Brain microvascular endothelial cell (primary cell): ENCODE measurements at places on chromosomes 4 and X.

DNA sequence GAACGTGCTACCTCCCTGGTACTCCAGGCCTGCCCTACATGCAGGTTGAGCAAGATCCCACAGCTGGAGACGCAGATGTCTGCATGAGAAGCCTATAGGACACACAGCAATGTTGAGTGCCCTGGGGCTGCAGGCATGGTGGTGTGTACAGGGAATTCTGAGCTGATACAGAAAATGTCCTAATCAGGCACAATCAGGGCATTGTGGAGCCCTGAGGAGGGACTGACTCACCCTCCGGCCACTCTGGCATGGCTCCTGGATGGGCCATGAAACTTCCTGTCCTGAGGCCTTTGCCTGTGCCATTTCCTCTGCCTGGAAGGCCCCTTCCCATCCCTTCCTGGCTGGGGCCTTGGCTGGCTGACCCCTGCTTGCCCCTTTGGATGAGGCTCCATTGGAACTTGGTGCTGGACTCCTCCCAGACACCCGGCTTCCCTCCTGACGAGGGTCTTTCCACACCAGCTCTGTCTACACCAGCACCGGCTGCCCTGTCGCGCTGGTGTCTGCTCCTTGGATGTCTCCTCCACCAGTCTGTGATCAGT lies 16.7 kb upstream of the AFAP1 start:
- no peak for DNase-seq

DNA sequence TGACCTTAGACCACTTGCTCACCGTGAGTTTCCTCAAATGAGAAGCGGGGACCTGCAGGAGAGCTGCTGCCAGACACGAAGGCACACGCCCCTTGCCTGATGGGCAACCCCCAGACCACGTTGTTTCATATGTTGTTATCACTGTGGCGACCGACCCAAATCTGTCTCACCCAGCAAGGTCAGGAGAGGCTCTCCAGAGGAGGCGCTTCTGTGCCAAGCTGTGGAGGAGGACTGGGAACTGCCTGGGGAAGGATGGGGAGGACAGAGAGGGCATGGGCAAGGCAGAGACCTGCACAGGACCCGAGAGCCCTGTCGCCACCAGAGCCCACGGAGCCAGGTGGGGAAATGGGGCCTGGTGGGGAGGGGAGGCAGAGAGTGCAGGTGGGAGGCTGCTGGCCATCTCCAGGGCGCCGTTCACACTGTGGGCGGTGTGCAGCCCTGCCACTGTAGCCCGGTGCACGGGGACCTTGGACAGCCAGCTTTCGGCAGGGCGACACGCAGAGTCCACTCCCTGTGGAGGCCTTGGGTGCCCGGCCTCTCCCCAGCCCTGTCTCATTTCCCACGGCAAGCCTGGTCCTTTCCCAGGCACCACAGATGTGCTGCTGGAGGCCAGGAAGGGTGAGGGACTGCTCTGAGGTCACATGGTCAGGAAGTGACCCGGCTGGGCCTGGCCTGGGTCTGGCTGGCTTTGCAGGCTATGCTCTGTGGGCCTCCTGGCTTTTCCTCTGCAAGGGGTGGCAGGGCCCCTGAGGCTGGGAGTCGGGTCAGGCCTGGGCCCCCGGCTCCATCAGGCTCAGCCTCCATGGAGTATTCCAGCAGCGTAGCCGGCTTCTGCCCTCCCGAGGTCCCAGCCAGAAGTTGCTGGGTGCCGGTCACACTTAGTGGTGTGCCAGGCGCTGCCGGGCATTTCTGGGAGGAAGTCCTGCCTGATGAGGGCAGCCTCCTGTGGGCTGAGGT lies 3.2 kb downstream of the HTRA3 start:
- DNase-seq = no peak

- DNase-seq = no peak
Measured at GRCh38 chr4:10502717-10503116, 45.5 kb upstream of the ZNF518B start.

DNA sequence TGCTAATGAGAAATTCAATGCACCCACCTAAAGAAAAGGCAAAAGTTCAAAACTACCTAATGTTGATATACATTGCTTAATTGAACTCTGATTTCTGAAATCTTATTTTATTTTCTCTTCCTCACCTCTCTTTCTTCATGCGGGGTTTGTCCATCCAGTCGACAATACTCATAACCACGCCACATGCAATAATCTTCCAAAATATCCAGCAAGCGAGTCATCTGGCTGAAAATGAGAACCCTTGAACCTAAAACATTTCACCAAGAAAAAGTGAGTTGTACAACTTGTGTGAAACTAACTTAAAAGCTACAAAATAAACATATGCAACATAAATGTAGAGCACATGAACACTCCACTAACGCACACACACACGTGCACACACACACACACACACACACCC lies 26.7 kb downstream of the SMARCA1 start:
- no peak for DNase-seq

GRCh38 chr4:132572210-132572609 lies 576.9 kb upstream of the PCDH10 start:
- DNase-seq = peak; percentile 9

- DNase-seq = no peak
Measured at GRCh38 chr4:185966997-185967775, 101.8 kb upstream of the TLR3 start.

DNA sequence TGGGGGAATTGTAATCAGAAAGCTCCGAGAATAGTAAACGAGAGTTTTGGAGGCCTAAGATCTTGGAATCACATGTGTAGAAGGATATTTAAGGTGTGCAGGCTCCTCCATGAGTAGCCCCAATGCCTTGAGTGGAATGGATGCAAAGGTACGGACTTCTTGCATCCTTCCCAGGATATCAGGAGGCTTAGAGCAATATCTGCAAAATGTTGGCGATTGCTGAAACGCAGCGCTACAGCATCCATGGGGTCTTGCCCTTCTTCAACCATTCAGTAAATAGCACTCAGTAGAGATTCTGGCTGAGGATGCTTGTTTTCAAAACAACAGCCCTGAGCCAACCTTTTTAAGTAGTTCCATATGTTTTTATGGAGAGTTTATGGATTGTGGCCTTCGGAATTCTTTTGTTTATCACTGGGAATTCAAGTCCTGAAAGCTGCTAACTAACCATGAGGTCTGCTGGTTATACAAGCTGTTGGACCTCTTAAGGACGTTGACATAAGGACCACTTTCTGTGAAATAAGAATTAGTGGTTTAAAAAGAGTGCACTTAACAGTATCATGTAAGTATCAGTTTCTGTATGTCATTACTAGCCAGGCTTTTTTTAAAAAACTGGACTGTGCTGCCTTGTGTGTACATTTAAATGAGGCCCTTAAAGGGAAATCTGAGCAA lies 228.8 kb upstream of the PGRMC2 start:
- no peak for DNase-seq

GRCh38 chr4:47721485-47721884 lies 116.4 kb downstream of the CORIN start:
- DNase-seq = no peak

DNA sequence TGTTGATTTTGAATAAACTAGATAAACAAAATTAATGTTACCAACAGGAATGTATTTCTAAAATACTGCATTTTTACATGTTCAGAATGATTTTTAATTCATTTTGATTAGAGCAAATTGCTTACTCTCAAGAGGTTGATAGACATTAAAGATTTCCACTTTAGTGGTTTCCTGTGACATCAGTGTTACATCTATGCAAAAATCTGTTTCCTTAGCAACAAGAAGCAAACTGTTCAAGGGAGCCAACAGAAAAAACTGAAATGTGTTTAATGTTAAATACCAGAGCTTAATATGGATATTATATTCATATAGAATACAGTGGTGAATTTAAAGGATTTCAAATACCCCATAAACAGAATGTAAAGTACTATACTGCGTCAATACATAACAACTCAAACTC lies 277.8 kb downstream of the GABRG1 start:
- no peak for DNase-seq

- no peak for DNase-seq
Measured at GRCh38 chrX:119189595-119189994, 46.5 kb upstream of the PGRMC1 start.

GRCh38 chrX:83845397-83845796 lies 15.5 kb upstream of the CYLC1 start:
- peak; percentile 2 for DNase-seq

DNA sequence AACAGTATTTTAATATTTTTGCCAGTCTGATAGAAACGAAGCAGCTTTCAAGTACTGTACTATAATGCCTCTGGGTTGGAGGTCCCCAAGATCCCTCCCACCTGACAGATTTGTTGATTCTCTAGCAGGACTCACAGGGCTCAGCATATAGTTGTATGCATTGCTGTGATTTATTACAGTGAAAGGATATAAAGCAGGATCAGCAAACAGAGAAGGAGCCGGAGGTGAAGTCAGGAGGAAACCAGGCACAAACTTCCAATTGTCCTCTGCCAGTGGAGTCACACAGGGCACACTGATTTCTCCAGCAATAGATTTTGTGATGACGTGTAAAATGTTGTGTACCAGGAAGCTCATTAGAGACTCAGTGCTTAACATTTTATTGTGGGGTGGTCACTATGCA lies 19.0 kb downstream of the USP53 start:
- no peak for DNase-seq

DNA sequence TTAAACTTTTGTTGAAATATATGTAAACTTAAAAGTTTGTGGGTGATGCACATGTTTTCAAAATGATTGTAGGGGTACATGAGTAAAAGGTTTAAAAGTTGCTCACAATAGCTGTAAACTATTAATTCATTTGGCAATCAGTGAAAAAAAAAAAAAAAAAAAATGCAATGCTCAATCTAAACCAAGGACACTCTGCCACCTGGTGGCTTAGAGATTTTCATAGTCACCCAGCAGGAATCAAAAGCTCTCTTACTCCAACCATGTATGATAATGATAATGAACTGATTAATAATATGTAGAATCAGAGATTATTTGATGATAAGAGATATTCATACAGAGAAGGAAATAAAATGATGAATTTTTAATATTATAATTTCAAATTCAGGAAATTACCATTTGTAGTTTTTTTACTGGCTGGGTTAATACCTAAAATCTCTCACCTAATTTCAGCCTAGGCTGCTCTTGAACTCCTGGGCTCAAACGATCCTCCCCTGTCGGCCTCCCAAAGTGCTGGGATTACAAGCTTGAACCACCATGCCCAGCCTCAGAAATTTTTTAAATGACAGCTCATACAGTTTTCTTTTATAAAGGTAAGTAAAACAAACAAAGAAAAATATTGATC lies 46.9 kb upstream of the SLC25A4 start:
- peak; percentile 33 for DNase-seq

DNA sequence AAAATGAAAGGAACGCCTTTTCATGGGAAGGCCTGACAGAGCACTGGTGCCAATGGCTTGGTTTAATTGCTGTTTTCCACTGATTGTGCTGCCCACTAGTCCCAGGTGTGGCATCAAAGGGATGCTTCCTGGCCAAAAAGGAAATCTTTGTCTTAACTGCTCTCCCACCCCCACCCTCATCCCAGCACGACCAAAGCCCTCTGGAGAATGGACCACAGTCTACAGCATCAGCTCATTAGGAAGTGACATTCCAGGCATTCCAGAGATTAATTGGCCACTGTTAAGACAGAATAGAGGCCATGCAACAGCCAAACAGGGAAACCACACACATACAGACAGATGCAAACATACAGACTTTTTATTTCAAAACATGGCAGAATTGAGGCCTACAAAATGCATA lies 143.2 kb downstream of the LHFPL1 start:
- DNase-seq = no peak

GRCh38 chr4:130712038-130712437 lies 1616.1 kb downstream of the C4orf33 start:
- no peak for DNase-seq

GRCh38 chrX:112714357-112714918 lies 34.7 kb upstream of the LHFPL1 start:
- no peak for DNase-seq

- DNase-seq = no peak
Measured at GRCh38 chr4:81528200-81528599, 56.5 kb upstream of the RASGEF1B start.

DNA sequence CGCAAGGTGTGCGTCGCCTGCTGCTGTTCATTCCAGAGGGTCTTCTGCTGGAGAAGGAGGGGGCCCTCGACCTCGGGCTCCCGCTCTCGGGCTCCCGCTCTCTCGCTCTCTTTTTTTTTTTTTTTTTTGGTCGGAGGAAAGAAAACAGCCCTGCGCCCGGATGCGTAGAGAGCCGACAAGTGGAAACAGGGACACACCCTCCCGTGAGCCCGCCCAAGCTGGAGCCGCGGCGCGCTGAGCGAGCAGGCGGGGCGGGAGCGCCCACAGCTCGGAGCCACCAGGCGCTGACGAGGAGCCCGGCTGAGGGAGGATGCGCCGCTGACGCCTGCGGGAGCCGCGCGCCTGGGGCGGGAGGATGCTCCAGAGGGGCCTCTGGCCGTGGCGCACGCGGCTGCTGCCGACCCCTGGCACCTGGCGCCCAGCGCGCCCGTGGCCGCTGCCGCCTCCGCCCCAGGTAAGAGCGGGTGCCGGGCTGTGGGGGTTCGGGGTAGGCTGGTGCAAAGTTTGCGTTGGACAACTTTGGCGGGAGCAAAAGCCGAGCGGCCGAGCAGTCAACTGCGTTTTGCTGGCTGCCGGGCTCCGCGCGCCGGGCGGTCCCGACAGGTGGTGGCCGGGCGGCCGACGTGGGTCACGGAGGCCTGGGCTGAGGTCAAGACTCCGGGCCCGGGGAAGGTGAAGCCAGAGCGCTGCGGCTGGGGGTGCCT lies at the start of gene MCUB:
Gene MCUB, plus strand, starts transcription at position 264 of the 704 bp plus-strand sequence. Its CDS starts 92 bp downstream, at position 356.
- peak; percentile 83 for DNase-seq

GRCh38 chr4:155724731-155725130 lies 34.1 kb upstream of the GUCY1B1 start:
- no peak for DNase-seq

DNA sequence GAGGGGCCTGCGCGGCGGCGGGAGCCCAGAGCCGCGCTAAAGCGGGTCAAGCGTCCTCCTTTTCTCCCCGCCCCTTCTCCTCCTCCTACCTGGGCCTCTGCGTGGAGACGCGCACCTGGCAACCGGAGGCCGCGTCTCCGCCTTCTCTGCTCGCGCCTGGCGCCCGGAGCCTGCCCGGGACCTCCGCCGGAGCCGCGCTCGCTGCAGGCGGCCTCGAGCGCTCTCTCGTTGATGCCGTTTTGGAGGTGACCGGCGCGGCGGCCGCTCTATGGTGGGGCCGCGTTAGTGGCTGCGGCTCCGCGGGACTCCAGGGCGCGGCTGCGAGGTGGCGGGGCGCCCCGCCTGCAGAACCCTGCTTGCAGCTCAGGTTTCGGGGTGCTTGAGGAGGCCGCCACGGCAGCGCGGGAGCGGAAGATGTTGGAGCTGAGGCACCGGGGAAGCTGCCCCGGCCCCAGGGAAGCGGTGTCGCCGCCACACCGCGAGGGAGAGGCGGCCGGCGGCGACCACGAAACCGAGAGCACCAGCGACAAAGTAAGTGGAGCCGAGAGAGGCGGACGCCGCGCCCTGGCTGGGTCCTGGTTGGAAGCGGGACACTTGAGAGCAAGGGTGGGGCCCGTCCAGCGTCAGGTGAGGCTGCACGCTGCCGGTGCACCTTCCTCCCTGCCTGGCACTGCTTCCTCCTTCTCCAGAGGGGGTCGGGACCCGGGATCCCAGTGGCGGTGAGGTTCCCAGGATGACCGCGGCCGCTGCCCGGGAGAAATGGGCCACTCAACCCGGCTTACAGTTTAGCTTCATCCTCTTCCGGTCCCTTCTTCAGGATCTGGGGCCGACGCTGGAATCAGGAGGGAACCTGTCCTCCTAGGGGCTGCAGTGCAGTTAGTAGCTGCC lies at the start of gene CDS1:
Gene CDS1, plus strand, starts transcription at position 140 of the 888 bp plus-strand sequence. Its CDS starts 275 bp downstream, at position 415.
- DNase-seq = no peak
